ENCODE measurements at places on chromosomes 13 and 19. TPM values are rescaled to one million over a fixed set of nuclear protein-coding genes. Genes with fewer than 3 reads are reported as not detected.

Gene F7
- total RNA-seq, result not detected

Gene IL17D
- 5.9 TPM for total RNA-seq

Gene HIPK4
- not detected for total RNA-seq

Gene LMTK3
- 8.1 TPM for total RNA-seq

Gene KCNN1
- 16.0 TPM for total RNA-seq

Gene CACNG6
- not detected for total RNA-seq

Gene TEX30
- total RNA-seq, result 38.2 TPM

Gene ZNF579
- 10.0 TPM for total RNA-seq

Gene ONECUT3
- total RNA-seq, result not detected
